Upper lobe of right lung (tissue), 1 donor: ENCODE measurements at places on chromosomes 2 and 18. TPM values are rescaled to one million over a fixed set of nuclear protein-coding genes. Genes with fewer than 3 reads are reported as not detected.

Gene CYTIP
- 34.7 TPM for total RNA-seq

Gene DSC2
- total RNA-seq, result 17.2 TPM

Gene BMP10
- total RNA-seq, result 1.4 TPM

Gene SERPINB12
- not detected for total RNA-seq

Gene ITPRIPL1
- 1.3 TPM for total RNA-seq

Gene SPDYA
- total RNA-seq, result 1.5 TPM

Gene NR4A2
- total RNA-seq, result 3.5 TPM

Gene ASIC4
- total RNA-seq, result 0.55 TPM

Gene REG1B
- not detected for total RNA-seq
